Activated gamma-delta T cell treated with Interleukin-2 at 50 U/mL for 16 hours (primary cell): ENCODE measurements at places on chromosomes 5 and 9.

DNA sequence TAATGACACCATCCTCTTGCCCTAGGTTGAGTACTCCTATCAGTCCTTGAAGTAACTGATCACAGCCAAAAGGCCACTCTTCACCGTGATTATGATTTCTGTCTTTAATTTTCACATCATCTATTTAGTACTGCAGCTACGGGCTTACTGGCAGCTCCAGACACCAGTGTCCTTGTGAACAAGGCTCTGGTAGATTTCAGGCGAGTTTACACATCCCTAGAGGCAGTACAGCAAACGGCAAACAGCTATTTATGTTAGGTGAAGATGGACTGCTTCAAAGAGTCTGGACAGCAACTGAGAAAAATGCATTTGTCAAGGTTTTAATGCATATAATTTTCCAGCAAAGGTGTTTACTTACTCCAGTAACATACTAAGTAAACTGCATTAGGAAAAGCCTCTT, 396.9 kb downstream of the KDM4C start:
- DNase-seq = no peak

DNA sequence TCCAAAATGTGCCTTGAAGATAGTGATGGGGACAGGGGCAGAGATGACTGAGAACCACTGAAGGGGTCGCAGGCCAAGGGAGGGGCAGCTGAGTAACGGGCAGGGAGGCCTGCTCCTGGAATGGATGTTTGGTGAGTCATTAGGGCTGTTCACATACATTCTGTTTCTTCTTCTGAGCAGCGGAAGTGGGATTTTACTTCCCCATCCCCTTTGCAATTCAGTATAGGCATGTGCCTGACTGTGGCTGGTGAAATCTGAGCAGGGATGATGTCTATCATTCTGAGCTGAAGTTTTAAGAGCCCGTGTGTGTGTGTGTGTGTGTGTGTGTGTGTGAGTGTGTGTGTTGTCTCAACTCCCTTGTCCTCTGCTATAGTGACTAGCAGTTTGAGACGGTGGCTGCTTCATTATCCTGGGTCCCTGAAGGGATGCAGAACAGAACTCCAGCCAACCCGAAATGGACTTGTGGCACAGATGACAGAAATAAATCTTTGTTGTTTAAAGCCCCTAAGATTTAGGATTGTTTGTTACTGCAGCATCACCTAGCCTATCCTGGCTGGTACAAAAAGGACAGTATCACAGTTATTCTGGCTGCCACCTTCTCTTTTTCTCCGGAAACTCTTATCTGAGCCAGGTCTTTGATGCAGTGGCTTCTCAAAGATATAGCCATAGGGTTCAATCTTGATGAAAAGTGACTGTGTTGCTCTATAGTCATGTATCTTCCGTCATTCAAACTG, 29.2 kb upstream of the TGFBI start:
- DNase-seq = no peak

DNA sequence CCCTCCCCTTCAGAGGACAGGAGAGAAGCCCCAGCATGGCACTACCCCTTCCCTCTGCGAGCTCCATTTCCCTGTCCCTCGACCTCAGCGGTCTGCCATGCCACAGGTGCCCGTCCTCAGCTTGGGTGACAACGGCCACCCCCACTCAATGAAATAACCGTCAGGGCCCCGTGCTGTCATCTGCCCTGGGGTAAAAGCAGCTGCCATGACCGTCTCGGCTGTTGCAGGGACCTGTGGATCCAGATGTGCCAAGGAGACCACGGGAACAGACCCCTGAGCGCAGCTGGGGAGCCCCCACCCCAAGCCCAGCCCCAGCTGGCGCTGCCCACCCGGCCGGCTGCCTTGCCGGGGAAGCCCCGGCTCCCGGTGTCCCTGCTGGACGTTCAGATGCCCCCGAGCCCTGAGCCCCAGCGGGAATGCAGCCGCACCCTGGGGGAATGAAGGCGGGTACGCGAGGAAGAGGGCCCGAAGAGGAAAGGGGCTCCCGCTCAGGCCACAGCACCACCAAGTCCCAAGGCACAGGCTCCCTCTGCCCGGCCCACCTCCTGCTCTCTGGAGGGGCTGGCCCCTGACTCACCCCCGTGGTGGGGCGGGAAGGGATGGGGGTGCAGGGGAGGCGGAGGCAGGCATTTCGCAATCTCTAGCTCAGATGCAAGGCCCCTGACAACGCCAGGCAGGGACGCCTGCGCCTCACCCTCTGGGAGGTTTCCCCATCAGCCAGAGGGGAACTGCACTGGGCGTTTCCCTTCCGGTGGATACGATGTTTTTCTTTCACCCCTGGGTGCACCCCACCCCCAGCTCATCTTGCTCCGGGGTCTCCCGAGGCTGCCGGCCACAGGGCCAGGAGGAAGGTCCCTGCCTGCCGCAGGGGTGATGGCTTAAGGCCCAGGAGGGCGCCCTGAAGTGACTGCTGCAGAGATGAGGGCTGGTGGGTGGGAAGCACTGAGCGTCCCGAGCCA, 49.2 kb downstream of the NACC2 start:
- no peak for DNase-seq

DNA sequence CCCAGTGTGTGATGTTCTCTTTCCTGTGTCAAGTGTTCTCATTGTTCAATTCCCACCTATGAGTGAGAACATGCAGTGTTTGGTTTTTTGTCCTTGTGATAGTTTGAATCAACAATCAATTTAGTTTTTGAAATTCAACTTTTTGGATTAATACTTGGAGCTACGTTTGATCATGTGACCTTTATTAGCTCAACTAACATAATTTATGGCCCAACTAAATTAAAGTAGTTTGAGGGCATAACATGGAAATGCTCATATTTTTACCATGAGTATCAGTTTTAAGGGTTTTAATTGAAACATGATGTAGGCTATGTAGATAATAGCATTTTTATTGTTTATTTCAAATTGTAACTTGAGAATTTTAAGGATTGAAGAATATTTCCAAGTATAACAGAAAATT, 168.0 kb downstream of the CCDC171 start:
- no peak for DNase-seq

- DNase-seq = no peak
Measured at GRCh38 chr5:1525624-1526189, 1.9 kb upstream of the LPCAT1 start.

GRCh38 chr5:27217977-27218376, 179.6 kb upstream of the CDH9 start:
- no peak for DNase-seq

GRCh38 chr5:132470010-132470392, 20.6 kb downstream of the IRF1 start:
- peak; percentile 3 for DNase-seq

GRCh38 chr5:174044466-174045254, 846 bp upstream of the NSG2 start:
- DNase-seq = no peak

DNA sequence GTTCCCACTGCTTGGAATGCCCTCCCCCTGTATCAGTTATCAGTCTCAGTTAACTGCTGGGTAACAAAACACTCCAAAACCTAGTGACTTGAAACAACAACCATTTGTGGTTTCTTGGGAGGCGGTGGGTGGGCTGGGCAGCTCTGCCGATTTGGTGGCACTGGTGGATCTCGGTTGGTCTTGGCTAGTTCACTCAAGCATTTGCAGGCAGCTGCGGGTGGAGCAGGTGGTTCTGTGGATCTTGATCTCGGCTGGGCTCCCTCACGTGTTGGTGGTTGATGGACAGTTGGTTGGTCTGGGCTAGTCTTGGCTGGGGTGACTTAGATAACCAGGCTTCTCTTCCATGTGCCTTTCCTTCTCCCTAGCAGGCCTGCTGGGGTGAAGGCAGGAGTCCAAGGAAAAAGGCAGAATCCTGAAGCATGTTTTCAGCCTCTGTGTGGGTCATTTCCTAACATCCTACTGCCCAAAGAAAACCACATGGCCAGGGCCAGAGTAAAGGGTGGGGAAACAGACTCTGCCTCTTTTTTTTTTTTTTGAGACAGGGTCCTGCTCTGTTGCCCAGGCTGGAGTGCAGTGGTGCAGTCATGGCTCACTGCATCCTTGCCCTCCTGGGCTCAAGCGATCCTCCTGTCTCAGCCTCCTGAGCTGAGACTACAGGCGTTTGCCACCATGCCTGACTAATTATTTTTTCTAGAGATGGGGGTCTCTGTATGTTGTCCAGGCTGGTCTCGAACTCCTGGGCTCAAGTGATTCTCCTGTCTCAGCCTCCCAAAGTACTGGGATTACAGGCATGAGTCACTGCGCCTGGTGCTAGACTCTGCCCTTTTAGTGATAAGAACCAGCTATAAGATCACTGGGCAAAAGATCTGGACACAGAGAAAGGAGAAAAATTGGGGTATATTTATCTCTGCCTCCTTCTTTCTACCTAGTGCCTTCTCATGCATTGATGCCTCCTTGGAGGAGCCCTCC, 183.7 kb downstream of the RGS3 start:
- DNase-seq = no peak

- DNase-seq = no peak
Measured at GRCh38 chr5:96143450-96143849, 181.8 kb upstream of the ELL2 start.

DNA sequence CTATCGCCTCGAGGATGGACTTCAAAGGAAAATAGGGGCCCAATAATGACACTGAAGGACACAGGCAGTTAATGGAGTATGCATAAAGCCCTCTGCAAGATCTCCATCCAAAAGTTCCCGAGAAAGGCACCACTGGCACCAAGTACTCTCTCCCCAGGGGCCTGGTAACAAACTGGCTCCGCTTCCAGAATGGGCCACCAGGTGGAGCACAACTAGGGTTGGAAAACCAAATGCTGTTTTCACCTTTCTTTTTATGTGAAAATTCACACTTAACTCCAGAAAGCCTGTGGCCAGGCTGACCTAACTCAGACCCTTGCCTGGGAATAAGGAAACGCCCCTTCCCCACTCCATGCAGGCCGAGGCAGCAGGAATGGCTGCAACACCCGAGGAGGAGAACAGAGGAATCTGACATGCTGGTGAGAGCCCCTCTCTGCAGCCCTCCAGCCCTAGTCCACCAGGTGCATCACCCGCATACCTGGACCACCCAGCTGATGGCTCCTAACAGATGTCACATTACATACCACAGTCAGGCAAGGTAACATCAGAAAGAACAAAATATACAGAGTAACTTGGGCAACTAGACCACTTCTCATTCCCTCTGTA, 42.8 kb downstream of the CAMSAP1 start:
- DNase-seq = peak; percentile 72

DNA sequence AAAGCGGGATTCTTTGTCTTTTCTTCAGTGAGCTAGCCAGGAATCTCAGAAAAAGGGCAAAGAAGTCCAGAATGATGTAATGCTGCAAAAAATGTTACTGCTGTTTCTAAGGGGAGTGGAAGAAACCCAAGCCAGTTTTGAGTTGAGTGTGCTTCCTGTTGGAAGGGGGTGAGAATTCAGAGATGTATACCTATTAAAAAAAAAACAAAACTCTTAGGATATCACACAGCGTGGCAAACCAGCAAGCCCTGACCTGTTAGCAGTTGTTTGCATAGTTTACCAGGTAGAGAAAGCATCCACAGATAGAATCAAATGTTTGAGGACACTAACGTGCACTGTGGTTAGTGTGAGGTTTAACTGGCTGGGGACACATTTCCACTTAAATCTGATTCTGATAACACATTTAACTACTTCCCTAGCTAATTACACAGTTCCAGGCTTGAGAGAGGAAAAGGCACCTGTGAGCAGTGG, 11.4 kb downstream of the BASP1 start:
- DNase-seq = no peak

- DNase-seq = no peak
Measured at GRCh38 chr9:77133011-77133410, 44.3 kb upstream of the VPS13A start.

DNA sequence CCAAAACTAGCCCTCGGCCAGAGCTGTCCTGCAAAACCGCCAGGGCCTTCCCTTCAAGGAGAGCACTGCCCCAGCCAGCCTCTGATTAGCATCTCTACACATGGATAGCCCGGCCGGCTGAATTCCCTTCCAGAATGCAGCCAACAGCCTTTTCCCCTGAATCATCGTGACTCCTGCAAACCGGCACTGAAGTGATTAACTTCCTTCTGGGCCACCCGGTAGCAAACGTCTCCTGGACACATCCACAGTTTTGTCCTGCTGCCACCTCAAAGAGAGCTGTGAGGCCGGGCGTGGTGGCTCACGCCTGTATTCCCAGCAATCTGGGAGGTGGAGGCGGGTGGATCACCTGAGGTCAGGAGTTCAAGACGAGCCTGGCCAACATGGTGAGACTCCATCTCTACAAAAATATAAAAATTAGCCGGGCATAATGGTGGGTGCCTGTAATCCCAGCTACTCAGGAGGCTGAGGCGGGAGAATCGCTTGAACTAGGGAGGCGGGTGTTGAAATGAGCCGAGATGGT, 21.1 kb upstream of the EEIG1 start:
- no peak for DNase-seq

GRCh38 chr9:92771309-92771708, 6.7 kb upstream of the BICD2 start:
- no peak for DNase-seq

DNA sequence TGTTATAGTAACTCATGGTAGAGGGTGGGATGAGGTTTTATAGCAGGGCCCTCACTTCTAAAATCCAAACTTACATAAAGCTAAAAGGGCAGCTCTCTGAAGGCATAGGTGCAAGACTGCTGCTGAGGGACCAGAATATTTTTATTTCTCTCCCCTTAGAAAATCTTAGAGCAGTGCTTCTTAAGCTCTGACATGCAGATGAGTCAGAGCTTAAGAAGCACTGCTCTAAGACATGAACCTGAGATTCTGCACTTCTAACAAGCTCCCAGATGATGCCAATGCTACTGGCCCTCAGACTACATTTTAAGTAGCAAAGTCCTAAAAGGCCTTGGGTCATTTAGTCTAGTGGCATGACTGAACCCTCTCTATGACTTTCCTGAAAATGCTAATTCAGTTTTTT, 97.6 kb upstream of the SPRY4 start:
- no peak for DNase-seq

DNA sequence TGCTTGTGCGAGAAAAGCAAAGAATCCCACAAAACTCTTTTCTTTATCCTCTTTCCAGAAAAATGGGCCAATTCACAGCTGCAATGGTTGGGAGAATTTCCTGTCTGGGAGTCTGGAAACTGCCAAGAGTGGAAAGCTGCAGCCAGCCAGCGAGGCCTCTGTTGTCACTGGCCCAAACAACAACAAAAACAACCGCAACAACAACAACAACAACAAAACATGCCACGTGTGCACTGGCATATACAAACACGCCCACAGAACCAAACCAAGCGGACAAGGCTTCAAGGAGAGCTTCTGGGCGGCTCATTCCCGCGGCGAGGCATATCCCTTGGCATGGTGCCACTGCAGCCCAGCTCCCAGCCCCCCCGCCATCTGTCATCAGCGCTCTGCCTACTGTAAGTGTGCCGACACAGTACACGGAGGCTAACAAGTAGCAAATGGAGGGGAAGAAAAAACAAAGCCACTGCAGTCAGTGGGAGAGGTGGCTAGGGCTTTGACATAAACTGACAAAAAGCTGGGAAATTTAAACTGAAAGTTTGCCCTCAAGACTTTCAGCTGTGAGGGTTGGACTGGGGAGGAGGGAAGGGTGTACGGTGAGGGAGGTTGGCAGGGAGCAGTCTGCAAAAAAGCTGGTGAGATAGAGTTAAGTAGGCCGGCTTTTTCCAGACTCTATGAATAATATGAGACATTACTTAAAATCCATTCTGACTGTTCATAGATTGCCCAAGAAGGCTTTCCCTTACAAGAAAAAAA, 165.0 kb upstream of the ZNF462 start:
- DNase-seq = no peak

GRCh38 chr5:75637949-75638348, 26.7 kb downstream of the ANKDD1B start:
- no peak for DNase-seq

- no peak for DNase-seq
Measured at GRCh38 chr5:103435136-103435889, 127.3 kb downstream of the NUDT12 start.
